ENCODE measurements at places on chromosomes 13 and 19.

DNA sequence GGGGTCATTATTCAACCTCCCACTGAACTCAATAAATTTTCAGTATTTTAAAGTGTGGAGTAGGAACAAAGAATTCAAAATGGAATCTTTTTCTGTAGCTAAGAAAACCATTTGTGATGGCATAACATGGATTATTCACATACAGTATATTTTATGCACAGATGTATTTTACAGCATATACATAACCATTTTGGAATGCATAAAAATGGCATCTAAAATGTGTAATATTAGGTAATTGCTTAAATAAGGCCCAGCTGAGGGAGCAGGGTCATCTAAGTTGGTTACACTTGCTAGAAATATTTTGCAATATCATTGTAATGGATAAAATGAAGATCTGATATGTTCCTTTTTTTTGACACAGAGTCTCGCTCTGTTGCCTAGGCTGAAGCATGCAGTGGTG lies 146.9 kb downstream of the LMO7 start:
- no peak for DNase-seq

DNA sequence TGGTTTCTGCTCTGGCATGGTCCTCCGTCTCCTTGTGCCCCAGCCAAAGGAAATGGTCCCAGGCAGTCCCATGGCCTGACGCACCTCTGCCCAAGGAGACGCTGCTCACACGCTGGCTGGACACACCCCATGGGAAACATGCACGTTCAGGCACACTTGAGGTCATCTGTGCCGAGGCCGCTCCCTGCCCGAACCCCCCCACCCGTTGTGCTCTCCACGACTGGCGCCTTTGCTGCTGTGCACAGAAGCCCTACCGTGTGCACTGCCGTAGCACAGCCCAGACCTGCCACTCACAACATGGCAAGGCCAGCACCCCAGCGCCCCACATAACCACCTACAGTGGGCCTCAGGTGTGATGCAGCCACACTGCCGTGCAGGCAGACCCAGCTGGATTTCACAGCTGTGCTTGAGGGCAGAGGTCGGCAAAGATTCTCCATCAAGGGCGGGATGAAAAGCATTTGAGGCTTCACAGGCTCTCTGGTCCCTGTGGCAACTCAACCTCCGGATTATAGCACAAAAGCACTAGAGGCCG lies 65.7 kb downstream of the SPACA7 start:
- no peak for DNase-seq

GRCh38 chr19:51694318-51695085 lies 1.4 kb downstream of the SPACA6 start:
- no peak for DNase-seq

- DNase-seq: no peak
These were observed 7.1 kb downstream of the ARGLU1 start for GRCh38 chr13:106560821-106561220.

GRCh38 chr19:6527893-6528543 lies 2.8 kb upstream of the TNFSF9 start:
- DNase-seq: no peak

DNA sequence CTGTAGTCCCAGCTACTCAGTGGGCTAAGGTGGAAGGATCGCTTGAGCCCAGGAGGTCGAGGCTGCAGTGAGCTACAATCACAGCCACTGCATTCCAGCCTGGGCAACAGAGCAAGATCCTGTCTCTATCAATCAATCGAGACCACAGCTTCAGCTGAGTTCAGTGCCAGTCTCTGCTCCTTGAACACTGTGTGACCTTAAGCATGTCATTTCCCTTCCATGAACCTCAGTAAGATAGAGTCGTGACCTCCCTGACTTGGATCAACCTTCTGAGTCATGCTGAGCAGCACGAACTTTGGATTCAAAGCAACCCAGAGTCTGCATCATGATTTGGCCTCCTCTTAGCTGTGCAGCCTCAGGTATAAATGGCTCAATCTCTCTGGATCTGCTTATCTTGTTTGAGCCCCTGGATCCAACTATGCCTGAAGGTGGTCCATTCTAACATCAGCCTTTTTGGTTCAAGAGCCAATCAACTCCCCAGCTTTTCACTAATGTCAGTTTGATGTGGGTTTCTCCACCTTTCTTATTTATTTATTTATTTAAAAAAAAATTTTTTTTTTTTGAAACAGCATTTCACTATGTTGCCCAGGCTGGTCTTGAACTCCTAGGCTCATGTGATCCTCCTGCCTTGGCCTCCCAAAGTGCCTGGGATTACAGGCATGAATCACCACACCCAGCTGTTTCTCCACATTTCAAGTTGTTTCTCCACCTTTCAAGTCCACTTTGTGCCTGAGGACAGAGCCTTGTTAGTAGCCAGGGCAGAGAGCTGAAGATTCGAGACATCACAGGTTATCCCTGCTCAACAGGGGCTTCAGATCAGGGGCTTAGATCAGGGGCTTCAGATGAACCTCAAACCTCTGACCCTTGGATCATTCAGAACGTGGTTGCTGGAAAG lies 26.4 kb downstream of the PTPRS start:
- no peak for DNase-seq

- no peak for DNase-seq
These were observed 415.8 kb upstream of the KLF12 start for GRCh38 chr13:74550039-74550438.

- no peak for DNase-seq
These were observed 213.1 kb downstream of the OXGR1 start for GRCh38 chr13:96781141-96781540.

- no peak for DNase-seq
These were observed 338.9 kb downstream of the PCDH17 start for GRCh38 chr13:57970404-57970803.

GRCh38 chr13:87557788-87558187 lies 113.4 kb upstream of the SLITRK5 start:
- no peak for DNase-seq

- DNase-seq: no peak
These were observed 58.2 kb downstream of the TSHZ3 start for GRCh38 chr19:31290931-31291590.

DNA sequence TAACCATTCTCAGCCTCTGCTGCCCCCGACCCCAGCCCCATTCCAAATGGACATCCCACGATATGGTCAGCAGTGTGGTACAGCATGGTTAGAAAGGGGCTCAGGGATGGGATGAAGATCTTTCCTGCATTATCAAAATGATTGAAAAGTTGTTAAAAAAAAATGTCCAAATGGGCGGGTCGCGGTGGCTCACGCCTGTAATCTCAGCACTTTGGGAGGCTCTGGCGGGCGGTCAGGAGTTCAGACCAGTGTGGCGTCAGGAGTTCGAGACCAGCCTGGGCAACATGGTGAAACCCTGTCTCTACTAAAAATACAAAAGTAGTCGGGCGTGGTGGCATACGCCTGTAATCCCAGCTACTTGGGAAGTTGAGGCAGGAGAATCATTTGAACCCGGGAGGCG lies 54.3 kb upstream of the ZNF254 start:
- DNase-seq: no peak

GRCh38 chr13:26743971-26744370 lies 16.6 kb downstream of the GPR12 start:
- no peak for DNase-seq

- DNase-seq: no peak
These were observed 21.9 kb downstream of the ATP11A start for GRCh38 chr13:112711528-112712265.

GRCh38 chr13:99993660-99994637 lies 12.4 kb downstream of the ZIC2 start:
- DNase-seq: no peak

GRCh38 chr13:74730556-74731331 lies 596.5 kb upstream of the KLF12 start:
- DNase-seq: no peak

- no peak for DNase-seq
These were observed 8.8 kb downstream of the ERCC5 start for GRCh38 chr13:102854675-102855074.

DNA sequence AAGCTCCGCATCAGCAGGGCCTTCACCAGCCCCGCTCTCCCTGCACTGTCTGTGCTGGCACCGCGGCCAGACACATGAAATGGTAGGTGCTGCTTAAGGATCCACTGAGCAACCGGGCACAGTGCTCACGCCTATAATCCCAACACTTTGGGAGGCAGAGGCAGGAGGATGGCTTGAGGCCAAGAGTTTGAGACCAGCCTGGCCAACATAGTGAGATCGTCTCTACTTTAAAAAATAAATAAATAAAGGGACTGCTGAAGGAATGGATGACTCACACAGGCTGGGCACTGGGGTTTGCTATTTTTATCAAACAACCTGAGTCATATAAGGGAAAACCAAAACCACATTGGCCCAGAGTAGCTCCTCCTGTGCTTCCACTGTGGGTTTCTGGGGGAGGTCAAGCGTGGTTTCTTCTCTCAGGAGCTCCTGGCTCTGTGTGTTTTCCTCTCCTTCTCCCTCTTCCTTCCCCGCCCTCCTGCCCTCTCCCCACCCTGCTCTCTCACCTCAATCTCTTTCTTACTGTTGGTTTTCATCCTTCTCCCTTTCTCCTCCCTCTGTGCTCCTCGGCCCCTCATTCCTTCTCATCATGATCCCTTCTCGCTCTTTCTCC lies 21.3 kb downstream of the VRK3 start:
- no peak for DNase-seq

GRCh38 chr13:21638319-21639282 lies 32.3 kb upstream of the FGF9 start:
- DNase-seq: no peak

DNA sequence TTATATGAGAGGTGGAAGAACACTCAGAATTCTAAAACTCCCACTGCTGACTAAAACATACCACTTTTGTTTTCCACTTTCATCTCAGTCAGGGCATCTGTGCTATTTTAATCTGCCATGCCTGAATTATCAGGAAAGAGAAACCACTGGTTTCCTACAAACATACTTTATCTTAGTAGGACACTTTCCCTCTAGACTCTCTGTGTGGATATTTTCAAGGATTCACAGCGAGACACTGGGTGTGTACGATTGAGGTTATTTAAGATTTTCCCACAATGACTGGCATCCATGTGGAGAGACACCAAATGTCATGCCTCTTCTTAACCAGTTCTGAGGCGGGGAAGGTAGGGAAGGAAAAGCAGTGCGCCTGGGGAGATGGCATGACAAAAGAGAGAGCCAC lies 212.2 kb downstream of the ENOX1 start:
- DNase-seq: no peak

DNA sequence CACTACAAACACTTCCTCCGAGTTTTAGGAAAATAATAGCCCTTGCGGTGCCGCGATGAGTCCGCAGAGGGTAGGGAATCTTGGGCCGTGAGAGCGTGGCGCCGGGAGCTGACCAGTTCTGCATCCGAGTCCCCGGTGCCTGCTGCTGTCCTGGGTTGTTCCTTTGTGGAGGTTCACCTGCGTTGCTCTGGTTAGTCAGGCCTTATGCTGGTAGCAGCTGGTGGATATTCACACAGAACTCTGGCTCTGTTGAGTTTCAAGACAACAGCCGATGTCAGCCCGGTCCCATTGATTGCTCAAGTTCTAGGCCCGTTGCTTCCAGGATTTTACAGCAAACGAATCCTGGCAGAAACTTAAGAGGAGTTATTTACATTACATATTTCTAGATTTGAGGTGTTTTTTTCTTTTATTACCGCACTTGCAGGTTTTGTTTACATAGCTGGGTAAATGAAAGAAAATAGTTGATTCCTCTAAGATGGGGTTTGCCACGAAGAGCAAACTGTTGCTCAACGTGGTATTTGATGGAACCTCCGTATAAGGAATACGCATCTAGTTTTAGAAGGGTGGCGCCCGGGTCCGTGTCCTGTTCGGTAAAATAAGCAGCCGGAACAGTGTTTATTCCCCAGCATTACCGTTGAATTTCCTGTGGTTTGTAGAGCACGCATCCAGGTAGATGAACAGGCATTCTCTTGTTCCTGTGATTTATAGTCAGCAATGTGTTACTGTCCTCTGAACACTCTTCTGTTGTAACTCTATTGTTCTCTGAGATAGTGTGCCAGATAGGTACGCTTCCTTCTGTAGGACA lies 1.3 kb downstream of the CLDN10 start:
- DNase-seq: no peak

- no peak for DNase-seq
These were observed 157.9 kb downstream of the UQCRFS1 start for GRCh38 chr19:29054886-29055675.

- DNase-seq: no peak
These were observed 16.2 kb downstream of the TLE6 start for GRCh38 chr19:2993579-2993978.

- no peak for DNase-seq
These were observed 32.7 kb downstream of the ALG5 start for GRCh38 chr13:36966404-36966803.

DNA sequence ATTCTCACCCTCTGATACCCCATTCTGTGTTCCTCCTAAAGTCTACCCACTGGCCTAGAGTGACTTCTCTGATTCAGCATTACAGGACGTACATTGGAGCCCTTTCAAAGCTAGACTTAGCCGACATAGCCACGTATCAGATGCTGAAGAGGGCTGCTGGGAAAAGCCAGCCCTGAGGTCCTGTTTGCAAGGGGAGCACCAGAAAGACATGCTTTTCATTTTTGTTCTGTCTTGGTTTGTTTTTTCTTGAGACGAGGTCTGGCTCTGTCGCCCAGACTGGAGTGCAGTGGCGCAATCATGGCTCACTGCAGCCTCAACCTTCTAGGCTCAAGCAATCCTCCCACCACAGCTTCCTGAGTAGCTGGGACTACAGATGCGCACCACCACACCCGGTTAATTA lies 6.3 kb upstream of the ZSWIM4 start:
- no peak for DNase-seq

GRCh38 chr13:78660495-78660857 lies 1.5 kb upstream of the OBI1 start:
- DNase-seq: no peak

DNA sequence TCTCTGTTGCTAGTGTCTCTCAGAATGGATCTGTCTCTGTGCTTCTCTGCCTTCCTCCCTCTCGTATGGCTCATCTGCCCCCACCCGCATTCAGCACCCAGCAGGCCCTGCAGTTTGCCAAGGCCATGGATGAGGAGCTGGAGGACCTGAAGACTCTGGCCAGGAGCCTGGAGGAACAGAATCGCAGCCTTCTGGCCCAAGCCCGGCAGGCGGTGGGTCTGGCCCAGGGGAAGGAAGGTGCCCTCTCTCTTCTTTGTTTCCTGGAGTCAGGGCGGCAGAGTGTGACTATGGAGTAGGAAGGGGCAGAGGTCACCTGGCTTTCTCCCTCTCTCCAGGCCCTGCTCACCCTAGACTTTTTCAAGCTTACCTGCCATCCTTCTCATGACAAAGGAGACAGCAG lies 10.9 kb downstream of the KASH5 start:
- no peak for DNase-seq

- DNase-seq: no peak
These were observed 84.7 kb upstream of the TM9SF2 start for GRCh38 chr13:99416411-99417121.

GRCh38 chr19:8392017-8392591 lies 1.9 kb downstream of the RAB11B start:
- DNase-seq: no peak

DNA sequence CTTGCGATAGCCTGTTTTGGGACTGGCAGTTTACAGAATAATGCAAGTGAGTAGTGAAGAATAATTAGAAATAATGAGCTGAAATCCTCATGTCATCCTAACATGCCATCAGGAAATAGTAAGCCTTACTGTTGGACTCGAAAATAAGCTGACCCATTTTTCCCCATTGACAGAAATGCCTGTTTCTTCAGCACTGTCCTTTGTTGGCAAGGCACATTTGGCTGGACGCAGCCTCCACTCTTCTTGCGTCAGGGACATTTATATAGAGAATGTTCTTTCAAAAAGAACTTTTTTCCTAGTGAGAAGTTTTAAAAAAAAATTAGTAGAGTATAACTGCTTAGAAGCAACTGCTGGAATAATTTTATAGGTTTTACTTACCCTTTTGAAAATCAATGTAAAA lies 47.1 kb downstream of the ARHGAP35 start:
- DNase-seq: no peak

Measured in stimulated activated CD4-positive, alpha-beta T cell treated with anti-CD3 and anti-CD28 coated beads, TNF-alpha, amount 100 ng/mL, for 1 hour (primary cell).